ENCODE measurements at places on chromosomes 11 and 22.
A peak's percentile ranks its signal among the peaks of the same experiment; 100 is the strongest.

- DNase-seq = peak; percentile 88
Observed at GRCh38 chr11:83051760-83052671, 19.7 kb downstream of the RAB30 start.

- no peak for DNase-seq
Observed at GRCh38 chr11:130918081-130918480, 1.8 kb upstream of the SNX19 start.

DNA sequence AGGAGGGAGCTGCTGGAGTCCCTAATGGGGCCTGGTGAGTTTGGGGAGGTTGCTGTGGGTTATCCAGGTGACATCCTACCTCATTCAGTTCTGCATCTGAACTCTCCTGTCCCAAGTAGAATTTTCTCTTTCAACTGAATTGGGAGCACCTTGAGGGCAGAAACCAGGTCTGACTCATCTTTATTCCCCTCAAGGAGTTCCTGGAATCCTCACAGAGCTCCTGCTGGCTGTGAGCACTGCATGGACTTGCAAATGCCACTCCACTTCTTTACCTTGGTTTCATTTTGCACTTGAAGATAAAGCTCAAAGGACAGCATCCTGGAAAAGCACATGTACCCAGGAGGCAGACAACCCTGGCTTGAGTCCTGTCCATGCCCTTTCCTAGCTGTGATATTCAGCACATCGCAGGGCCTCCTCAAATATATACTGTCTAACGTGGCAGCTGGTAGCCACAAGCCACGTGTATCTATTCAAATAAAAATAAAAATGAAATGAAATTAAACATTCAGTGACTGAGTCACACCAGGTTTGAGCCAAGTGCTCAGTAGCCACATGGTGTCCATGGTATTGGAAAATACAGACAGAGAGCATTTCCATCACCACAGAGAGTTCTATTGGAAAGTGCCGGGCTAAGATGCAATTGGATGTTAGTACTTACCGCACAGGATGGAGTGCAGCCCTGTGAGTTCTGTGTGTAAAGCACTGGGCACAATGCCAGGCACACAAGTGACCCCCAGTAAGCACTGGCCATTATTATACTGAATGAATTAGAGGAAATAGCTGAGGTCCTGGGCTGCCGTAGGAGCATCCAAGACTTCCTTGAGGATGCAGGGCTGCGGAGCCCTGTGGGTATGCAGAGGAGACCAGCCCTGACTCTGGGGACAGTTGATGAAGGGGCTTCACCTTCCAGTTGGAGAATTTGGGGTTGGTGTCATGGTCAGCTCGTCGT lies 149.0 kb downstream of the PKNOX2 start:
- no peak for DNase-seq

- no peak for DNase-seq
Observed at GRCh38 chr11:33761471-33761870, 12.8 kb downstream of the FBXO3 start.

DNA sequence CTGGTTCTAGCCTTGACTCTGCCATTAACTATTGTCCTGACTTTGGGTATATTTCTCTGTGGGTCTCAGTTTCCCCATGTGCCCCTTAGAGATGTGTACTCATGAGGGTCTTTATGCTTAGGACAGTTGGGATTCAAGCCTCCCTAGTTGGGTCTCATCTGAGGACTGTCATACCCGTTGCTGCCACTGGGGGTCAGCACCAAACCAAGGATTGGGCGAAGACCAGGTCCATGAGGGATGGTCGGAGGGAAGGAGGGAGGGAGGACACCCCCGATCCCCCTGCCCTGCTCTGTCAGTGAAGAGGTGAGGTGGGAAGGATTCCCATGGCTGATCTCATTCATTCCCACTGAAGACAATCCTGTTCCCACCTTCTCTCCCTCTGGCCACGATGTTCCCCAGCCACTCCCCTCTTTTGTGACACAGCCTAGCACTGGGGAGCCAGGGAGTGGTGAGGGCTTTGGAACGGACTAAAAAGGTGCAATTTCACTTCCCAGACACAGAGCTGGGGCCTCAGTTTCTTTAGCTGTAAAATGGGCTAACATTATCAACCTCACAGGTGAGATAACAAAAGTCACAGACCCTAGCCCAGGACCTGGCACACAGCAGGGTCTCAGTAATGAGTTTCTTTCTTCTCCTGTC lies 12.4 kb upstream of the KLHL35 start:
- peak; percentile 29 for DNase-seq

DNA sequence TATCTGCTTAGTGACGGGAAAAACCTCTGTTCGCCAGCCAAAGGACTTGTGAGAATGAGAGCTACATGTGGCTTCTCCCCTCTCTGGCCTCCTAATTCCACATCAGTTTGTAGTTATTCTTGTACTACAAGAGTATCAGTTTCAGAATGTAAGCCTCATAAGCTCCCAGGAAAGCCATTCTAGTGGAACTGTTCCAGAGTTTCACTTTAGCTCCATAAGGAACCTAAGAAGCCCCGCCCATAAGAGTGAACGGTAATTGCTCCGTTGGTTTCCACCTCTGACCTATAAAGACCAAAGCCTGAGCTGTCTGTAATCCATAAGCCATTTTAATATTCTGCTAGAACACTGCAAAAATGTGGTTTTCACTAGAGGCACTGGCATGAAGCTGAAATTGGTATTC lies 53.0 kb downstream of the SIK3 start:
- no peak for DNase-seq

- no peak for DNase-seq
Observed at GRCh38 chr11:101445761-101446160, 138.0 kb downstream of the TRPC6 start.

DNA sequence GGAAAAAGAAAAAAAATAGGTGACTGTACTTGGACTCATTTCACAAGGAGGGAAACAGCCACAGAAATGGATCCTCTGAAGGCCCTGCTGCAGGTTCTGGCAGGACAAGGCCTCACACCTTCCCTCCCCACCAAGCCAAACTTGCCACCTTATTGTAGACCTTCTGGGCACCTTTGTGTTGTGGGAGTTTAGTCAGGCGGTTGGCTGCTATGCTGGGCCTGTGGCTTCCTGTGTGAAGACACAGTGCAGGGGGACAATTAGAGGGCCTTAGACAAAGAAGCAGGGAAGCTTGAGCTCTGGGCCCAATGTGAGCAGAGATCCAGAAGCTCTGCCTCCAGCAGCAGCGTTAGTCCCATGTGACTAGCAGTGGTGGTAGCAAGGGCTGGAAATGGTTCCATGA lies 4.2 kb downstream of the RAB1B start:
- no peak for DNase-seq

DNA sequence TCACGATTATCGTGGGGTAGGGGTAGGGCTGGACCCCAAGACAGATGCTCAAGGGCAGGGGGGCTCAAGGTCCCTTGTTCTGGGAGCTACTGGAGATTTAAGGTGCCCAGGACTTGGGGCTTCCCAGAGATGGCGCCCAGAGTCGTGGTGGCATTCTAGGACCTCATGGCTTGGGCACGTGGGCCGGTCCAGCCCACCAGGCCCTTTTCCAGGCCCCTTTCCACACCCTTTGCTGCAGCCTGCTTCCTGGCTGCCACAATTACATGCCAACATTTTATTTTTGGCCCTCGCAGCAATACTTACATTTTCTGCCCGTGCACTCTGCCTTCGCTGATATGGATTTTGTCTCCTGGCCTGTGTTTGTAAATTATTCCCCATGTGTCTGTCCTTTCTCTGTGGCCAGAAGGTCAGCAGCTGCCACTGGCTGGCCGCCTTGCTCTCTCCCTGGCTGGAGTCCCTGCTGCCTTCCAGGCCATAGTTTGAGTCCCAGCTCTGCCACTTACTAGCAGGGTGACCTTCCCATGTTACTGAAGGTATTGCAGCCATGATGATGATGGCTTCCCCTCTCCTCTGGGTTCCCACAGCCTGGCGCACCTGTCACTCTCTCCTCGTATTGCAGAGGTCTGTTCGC lies 11.2 kb downstream of the MB start:
- no peak for DNase-seq

DNA sequence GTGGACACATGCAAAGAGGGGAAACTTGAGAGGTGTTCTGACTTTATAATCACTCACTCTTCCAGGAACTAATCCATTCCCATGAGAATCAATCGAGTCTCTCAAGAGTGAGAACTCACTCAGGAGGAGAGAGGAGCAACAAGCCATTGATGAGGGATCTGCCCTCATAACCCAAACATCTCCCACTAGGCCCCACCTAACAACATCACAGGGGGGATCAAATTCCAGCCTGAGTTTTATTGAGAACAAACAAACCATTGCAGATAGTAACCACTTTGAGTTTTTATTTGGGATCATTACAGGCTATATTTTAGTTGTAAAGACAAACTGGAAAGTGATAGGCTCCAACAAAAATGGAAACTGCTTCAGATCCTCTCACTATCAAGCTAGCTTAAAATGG lies 328.8 kb upstream of the CTSC start:
- DNase-seq = no peak

GRCh38 chr11:27874998-27875830 lies 175.0 kb upstream of the BDNF start:
- DNase-seq = peak; percentile 29

- no peak for DNase-seq
Observed at GRCh38 chr11:44805596-44805995, 78.8 kb downstream of the TSPAN18 start.

DNA sequence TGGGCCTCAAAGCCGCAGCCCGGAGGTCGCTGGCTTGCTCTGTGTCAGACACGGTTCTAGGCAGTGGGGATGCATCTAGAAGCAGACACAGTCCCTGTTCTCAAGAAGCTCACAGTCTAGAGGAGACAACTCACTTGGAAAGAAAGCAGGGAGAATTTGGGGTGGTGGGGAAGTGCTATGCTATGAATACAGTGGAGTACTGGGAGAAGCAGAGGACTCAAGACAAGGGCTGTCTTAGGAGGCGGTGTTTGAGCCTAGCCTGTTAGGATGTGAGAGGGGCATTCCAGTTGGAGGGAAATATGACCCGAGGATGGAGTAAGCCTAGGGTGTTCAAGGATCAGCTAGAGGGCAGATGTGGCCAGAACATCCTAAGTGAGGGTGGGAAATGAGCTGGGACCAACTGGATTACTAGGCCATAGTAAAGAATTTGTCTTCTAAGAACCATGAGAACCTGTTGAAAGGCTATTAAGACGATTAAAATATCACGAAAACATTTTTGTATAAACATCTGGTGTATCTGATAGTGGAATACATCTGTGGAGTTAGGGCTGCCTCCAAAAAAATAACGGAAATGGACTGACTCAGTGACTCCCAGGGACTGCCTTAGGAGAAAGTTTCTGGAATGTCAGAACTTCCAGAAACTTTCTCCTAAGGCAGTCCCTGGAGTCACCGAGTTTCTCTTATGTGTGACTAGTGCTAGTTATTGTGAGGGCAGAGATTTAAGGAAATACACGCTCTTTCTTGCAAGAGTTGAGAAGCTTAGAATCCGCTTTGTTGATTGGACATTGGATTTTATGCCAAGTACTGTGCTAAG lies 1.1 kb upstream of the PITPNB start:
- peak; percentile 52 for DNase-seq

Data from foreskin melanocyte (primary cell).